EL (cell line): ENCODE measurements at places on chromosomes 2 and 18.

DNA sequence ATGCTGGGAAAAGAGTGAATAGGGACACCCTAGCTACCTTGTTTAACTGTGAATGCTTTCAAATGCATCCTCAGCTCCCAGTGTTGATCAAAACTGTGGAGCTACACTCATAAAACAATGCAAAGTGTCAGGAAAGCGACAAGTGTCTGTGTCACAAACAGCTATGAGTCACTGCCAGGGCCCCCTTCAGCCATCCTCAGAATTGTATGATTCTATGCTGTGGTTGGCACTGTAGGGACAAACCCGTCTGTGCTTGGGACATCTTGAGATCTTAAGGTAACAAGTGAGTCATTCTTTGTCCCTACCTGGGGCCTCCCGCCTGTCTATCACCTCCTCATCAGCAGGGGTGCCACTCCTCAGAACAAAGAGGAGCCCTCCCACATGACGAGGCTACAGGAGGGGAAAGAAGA is 42.4 kb downstream of the KLF7 start:
- no peak for DNase-seq

DNA sequence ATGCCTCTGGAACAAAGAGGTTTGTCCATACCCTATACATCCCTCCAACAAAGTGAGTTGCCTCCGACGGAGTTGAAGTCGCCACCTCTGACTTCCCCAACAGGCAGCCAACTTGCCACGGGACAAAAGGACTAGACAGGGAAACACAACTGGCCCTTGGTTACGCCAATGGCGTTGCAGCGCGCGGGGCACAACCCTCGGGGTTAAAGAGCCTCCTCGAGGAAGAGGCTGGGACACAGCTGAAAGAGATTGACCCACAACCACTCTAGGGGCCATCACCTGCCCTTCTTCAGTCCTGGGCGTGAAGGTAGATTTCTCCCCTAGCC is 545 bp downstream of the GTF3C2 start:
- peak; percentile 66 for DNase-seq

DNA sequence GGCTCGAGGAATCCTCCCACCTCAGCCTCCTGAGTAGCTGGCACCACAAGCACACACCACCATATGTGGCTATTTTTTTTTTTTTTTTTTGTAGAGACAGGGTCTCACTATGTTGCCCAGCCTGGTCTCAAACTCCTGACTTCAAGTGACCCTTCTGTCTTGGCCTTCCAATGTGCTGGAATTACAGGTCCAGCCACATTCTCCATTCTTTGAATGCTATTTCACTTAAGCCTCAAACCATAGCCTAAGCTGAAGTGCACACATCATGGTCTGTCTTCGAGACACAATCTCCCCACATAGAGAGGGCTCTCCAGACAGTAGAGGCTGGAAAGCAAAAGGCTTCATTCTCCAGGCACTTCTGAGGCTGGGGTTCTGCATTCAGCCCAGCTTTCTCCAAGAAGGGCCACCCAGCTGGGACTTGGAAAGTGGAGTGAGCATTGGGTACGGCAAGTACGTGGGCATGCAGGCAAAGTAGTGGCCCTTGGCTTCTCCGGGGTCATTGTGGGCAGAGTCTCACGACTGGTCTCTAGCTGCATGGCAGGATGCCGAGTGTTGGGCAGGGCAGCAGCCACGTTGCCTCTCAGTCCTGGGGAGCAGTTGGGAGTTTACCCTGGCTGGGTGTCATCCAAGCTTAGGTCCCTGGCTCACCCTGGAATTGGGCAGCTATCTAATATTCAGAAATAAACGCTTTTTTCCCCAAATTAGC is 78.2 kb upstream of the SMAD7 start:
- no peak for DNase-seq

DNA sequence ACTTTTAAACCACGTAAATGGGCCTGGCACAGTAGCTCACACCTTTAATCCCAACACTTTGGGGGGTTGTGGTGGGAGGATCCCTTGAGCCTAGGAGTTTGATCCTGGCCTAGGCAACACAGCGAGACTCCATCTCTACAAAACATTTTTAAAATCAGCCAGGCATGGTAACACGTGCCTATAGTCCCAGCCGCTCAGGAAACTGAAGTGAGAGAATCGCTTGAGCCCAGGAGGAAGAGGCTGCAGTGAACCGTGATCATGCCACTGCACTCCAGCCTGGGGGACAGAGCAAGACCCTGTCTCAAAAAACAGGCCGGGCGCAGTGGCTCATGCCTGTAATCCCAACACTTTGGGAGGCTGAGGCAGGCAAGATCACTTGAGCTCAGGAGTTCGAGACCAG is 12.2 kb downstream of the ROCK1 start:
- DNase-seq = no peak

- no peak for DNase-seq
These were observed 2.0 kb downstream of the EDAR start for GRCh38 chr2:108986916-108987510.

- peak; percentile 59 for DNase-seq
These were observed 152.9 kb downstream of the LPIN1 start for GRCh38 chr2:11899264-11899818.

GRCh38 chr2:3666613-3666975 is 8.6 kb downstream of the ALLC start:
- no peak for DNase-seq

GRCh38 chr18:69817335-69817940 is 130.2 kb downstream of the CD226 start:
- DNase-seq = peak; percentile 75

- DNase-seq = no peak
These were observed 136.0 kb upstream of the SERTAD2 start for GRCh38 chr2:64789466-64790320.

DNA sequence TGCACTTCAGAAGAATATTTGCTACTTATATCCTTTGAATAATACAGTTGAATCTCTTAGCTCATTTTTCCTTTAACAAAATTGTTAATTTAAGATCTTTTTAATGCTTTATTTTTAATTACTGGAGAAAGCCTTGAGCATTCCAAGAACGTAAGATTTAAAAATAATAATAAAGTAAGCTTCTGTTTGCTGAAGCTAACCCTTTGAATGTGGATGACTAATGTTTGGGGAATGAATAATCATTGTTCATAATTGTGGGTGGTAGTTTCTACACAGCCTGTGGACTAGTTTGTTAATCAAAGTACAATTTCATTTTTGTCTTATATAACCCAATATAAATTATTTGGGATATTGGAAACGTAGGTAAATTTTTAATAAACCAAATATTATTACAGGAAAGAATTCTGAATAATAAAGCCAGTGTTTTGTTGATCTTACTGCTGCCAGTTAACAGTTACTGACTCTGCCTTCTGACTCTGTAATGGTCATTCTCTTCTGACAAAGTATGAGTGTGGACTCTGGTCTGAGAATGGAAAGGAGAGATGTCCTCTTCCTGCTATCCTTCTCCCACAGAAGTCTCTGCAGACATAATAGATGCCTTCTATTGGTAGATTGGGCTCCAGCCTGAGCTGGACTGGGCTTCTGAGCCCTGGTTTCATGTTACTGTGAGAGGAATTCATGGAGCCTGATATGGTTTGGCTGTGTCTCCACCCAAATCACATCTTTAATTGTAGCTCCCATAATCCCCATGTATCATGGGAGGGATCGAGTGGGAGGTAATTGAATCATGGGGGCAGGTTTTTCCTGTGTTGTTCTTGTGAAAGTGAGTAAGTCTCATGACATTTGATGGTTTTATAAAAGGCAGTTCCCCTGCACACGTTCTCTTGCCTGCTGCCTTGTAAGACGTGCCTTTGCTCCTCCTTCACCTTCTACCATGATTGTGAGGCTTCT is 292.7 kb upstream of the SLC39A10 start:
- DNase-seq = peak; percentile 65

DNA sequence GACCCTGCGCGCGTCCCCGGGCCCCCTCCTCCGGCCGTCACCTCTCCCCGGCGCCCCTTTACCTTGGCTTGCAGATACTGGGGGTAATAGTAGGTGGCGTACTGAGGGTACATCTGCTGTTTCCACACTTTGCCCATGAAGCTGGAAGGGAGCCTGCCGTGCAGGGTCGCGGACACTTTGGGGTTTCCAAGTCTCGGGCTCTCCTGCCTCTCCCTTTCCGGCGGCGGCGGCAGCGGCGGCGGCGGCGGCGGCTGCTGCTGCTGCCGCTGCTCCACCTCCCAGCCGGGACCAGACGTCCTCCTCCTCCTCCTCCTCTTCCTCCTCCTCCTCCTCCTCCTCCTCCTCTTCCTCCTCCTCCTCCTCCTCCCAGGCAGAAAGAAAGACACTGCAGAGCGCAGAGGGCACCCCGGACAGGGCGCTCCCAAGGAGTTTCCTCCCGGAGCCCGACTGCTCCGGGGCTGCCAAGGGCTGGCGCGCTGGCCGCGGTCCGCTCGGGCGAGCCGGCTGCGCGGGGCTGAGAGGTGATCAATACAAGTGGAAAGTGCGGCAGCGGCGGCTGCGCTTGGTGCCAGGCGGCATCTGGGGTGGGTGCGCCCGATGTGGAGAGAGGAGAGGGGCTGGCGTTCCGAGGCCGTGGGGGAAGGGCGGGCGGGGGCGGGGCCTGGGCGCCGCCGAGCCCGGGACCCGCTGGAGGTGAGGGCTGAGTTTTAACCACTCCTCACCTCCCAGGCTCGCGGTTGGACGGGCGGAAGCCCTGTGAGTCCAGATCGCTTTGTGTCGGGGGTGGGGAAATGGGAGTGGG is at the start of gene RBMS1:
Gene RBMS1 (minus strand): TSS at position 581 of the 802 bp plus-strand sequence. CDS start 444 bp downstream, at position 137.
- peak; percentile 63 for DNase-seq

- no peak for DNase-seq
These were observed 184.6 kb upstream of the SRD5A2 start for GRCh38 chr2:31765078-31765945.
